Tibial artery (tissue), 4 donors: ENCODE measurements at places on chromosomes 13 and 19.

DNA sequence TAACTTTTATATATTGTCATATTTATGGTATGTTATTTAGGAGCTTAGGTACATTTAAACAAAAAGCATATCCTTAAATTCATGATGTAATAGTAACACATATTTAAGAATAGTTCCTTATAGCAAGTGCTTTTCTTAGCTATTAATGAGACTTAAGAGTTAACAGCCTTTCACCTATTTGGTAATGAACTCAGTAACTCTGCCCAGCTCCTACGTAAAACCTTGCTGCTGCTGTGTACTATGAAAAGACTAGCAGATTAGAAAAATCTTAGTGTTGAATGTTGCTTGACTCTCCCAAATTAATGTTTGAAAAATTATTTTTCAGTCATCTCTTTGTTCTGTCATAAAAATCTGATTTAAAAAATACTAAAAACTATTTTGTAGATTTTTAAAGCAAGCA lies 6.9 kb downstream of the GPR180 start:
- DNase-seq, result no peak

- no peak for DNase-seq
These were observed 93.7 kb downstream of the TNFSF11 start for GRCh38 chr13:42667638-42668037.

DNA sequence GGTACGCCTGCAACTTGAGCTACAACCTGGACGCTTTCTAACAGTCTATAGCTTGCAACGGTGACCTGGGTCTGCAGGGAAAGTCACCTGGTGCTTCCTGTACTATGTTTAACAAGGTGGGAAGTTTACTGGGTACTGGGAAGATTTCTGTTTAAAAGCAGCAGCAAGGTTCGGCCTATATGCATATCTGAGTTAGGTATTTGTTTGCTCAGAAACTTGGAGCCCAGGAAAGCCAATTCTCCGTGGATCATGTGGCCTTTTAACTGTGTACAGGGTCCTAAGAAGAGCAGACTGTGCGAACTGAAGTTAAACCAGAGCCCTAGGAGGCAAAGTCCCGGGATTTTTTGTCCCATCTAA lies 103.1 kb downstream of the STK24 start:
- no peak for DNase-seq

DNA sequence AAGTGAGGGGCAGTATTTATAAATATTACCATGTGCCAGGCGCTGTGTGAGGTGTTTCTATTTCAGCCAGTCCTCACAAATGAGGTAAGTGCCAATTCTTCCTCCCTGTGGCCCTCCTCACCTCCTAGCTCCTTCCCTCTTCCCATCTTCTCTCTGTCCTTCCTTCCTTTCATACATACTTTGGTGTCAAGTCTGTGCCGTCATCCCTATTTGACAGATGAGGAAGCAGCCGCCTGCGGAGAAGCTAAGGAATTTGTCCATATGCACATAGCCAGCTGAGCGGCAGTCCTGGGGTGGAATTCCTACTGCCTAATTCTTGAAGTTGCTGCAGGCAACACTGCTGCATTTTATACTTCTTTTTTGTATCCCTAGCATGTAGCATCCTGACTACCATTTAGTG lies 150.8 kb downstream of the B3GLCT start:
- no peak for DNase-seq

DNA sequence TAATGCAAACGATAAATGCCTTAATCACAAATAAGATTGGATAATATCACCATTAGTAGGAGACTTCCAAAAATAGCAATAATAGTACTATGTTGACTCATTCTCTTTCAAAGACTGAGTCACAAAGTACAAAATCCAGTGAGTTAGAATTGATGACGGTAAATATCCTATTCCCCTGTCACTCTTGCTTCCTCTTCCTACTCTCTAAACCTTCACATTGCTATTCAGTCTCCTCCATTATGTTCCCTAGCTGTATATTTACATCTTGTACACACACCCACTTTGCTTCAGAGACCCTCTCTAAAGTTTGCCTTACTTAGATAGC lies 26.3 kb upstream of the INTS6 start:
- DNase-seq, result no peak

- DNase-seq, result no peak
These were observed 262.0 kb downstream of the NDFIP2 start for GRCh38 chr13:79742923-79743322.
